ENCODE measurements at places on chromosomes 5 and 9.

GRCh38 chr9:118088090-118088489 lies 383.9 kb downstream of the TLR4 start:
- DNase-seq = no peak

DNA sequence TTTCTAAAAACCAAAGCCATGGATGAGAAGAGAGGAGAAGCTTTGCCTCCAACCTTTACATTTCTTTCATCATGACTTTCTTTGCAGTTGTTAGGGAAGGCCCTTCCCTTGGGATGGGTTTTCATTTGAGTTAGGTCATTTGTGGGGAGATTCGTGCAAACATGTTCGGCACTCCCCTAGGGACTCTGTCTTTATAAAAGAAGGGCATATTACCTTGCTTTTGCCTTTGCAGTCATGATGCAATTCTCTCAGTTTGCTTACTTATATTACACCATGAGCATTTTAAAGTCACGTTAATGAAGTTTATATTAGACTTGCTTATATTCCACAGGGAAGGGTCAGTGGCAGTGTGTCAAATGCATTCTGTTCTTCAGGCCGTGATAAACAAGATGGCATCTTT lies 289.3 kb upstream of the WWC1 start:
- DNase-seq = no peak

DNA sequence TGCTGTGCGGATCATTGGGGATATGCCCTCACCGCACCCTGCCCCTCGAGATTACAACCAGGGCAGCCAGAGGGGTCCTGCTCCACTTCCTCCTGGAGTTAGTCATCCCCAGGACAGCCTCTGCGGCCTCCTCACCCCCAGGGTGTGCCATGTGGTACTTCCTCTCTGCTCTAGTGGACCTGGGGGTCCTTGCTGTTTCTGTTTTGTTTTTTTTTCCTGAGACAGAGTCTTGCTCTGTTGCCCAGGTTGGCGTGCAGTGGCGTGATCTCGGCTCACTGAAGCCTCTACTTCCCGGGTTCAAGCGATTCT lies 5.2 kb upstream of the FCN1 start:
- no peak for DNase-seq

DNA sequence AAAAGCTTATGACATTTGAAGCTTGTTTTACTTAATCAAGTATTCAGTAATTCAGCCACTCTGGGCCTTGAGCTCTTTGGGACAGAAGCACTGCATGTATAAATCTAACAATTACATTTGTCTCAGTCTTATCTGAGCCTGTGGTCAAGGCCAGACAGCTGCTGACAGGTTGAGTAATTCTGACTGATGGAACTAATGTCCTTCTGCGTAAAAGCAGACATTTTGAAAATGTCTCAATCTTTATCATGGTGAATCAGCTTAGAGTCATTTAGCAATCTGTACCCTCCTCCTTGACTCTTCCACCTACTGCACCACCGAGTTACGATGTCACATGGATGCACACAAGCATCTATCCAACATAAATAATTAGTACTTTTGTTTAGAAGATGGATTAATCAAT lies 400.0 kb downstream of the ARRDC3 start:
- no peak for DNase-seq

- DNase-seq = no peak
Measured at GRCh38 chr9:93107151-93107824, 11.3 kb downstream of the CARD19 start.

DNA sequence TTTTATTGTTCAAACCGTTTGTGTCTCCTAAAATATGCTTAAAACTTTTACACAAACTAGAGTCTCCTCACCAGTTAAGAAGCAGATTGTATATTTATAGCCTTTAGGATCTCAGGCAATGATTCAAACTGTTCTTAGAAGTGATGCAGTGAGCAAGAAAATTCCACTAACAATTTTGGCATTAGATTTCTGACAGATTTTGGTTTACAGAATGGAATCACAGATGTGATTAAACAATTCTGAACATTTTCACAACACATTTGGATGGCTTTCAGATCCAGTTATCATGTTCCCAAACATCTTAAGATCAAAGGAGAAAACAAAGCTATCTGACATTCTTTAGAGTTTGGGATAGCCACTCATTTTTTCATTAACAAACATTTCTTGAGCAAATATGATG lies 181.7 kb upstream of the RIOK2 start:
- no peak for DNase-seq

DNA sequence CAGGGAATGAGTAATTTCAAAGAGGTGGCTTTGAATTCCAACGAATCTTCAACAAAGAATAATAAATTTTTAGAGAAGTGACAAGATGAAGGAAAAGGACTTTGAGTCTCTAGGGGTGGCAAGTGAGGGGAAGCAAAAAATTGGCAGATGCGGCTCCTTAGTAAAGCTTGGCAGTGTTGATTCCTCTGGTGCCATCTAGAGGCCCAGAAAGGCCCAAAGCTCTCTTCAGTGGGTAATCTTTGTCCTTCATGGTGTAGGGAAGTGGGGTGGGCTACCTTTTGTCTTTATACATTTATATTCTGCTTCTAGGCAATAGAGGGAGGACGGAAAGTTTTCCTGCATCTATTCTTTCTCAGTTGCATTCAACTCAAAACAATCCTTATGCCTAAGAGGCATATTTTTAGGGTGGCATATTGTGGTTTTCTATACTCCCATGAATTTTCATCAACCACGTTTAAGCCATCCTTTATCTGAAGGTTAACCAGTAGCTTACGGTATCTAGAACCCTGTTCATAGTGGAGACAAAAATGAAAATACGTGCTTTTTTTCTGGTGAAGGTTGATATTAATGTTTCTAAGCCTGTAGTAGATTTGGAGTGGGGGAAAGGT lies 17.5 kb upstream of the ROPN1L start:
- DNase-seq = no peak

GRCh38 chr9:116635908-116636307 lies 51.2 kb upstream of the TRIM32 start:
- no peak for DNase-seq

- no peak for DNase-seq
Measured at GRCh38 chr5:92147798-92148197, 764.7 kb upstream of the ARRDC3 start.

- no peak for DNase-seq
Measured at GRCh38 chr9:125902214-125902613, 155.0 kb downstream of the PBX3 start.

GRCh38 chr5:132229236-132229635 lies 1.6 kb upstream of the P4HA2 start:
- no peak for DNase-seq

DNA sequence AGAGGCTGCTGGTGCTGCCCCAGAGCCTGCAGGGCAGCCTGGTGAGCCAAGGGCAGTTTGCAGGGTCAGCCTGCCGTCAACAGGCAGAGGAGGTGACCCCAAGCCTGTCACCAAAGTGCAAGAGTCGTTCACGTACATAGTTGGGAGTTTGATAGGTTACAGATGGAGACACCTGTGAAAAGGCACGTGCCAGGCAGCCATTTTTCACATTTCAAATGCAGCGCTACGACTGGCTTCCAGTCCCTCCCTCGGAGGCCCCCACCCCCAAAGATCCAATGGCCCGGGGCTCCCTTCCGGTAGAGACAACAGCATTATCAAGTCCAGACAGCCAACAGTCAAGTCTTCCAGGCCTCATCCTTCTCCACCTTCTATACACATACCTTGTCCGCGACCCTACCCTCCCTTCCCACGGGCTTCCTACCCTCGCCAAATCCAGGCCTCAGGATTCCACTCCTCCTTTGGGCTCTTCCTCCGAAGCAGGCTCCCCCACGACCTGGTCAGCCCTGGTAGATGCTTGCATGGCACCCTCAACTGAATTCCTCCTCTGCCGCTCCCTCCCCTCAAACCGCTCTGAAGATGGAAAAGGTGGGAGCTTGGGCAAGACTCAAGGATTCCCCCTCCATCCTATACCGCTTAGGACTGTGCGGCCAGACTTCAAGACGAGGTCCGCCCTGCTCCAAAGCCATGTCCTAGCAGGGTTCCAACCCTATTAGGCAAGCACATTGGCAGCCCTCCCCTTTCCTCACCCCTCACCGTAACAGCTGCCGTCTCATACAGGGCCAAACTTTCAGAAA lies 13.2 kb downstream of the HNRNPH1 start:
- DNase-seq = no peak
